ENCODE measurements at places on chromosomes 16 and 17. TPM values are rescaled to one million over a fixed set of nuclear protein-coding genes. Genes with fewer than 3 reads are reported as not detected.

TM4SF5 gene
- not detected for total RNA-seq

KRTAP4-4 gene
- total RNA-seq, result not detected

DNA sequence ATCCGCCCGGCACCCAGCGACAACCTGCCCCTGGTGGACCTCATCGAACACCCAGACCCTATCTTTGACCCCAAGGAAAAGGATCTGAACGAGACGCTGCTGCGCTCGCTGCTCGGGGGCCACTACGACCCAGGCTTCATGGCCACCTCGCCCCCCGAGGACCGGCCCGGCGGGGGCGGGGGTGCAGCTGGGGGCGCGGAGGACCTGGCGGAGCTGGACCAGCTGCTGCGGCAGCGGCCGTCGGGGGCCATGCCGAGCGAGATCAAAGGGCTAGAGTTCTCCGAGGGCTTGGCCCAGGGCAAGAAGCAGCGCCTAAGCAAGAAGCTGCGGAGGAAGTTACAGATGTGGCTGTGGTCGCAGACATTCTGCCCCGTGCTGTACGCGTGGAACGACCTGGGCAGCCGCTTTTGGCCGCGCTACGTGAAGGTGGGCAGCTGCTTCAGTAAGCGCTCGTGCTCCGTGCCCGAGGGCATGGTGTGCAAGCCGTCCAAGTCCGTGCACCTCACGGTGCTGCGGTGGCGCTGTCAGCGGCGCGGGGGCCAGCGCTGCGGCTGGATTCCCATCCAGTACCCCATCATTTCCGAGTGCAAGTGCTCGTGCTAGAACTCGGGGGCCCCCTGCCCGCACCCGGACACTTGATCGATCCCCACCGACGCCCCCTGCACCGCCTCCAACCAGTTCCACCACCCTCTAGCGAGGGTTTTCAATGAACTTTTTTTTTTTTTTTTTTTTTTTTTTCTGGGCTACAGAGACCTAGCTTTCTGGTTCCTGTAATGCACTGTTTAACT lies 1.0 kb downstream of the NOG start:
- DNase-seq, result peak; percentile 59

GRCh38 chr16:88810912-88811768 lies 588 bp downstream of the APRT start:
- peak; percentile 77 for DNase-seq

DNA sequence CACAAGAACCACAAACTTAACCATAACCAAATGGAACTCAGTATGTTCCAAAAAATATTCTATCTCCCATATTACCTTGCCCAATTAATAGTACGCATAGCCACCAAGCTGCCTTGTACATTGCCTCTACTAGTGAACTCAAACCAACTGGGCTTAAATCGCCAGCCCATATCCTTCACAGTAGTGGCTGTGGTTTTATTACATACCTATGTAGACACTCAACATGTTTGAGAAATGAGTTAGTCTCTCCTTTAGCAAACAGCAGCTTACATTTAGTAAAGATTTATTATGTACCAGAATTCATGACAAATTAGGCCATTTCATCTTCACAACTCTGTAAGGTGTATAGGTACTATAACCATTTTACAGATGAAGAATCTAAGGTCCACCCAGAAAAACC lies 41.4 kb downstream of the GRB2 start:
- no peak for DNase-seq

GRCh38 chr17:66169839-66170238 lies 22.1 kb downstream of the CEP112 start:
- DNase-seq, result no peak

GRCh38 chr17:41561554-41561953 lies 10.3 kb downstream of the KRT9 start:
- DNase-seq, result no peak

NLGN2 gene
- 14.5 TPM for total RNA-seq

DNA sequence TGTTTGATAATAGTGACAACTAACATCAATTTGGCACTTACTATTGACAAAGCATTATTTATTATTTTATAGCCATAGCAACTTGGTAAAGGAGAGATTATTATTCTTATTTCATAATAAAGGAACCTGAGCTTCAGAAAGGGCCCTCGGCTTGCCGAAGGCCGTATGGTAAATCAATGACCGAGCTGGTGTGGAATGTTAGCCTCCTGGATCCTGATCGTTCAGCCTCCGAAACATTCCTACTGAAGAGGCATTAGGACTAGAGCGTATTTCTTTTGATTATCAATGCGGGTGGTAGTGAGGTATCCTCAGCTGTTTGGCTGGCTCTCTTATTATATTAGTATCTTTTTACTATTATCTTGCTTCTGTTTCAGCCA lies 199.3 kb upstream of the TBX2 start:
- DNase-seq, result no peak

GRCh38 chr16:6157806-6158205 lies 1060.2 kb upstream of the EEF2KMT start:
- DNase-seq, result no peak

GRCh38 chr16:56428091-56428490 lies 2.7 kb upstream of the AMFR start:
- DNase-seq, result no peak

CACNG5 gene
- total RNA-seq, result not detected

DNA sequence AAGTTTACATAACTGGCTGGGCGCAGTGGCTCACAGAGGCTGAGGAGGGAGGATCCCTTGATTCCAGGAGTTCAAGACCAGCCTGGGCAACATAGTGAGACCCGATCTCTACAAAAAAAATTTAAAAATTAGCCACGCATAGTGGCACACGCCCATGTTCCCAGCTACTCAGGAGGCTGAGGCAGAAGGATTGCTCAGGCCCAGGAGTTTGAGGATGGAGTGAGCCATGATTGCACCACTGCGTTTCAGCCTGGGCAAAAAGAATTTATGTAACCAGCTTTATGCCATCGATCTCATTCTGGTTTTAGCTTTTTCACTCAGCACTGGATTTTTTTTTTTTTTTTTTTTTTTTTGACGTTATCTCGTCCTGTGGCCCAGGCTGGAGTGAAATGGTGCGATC lies 9.1 kb upstream of the CD300E start:
- no peak for DNase-seq
